HL-60 (cell line): ENCODE measurements at places on chromosomes 1 and 21.

GRCh38 chr1:154628121-154628405 lies 20.1 kb upstream of the ADAR start:
- no peak for DNase-seq

DNA sequence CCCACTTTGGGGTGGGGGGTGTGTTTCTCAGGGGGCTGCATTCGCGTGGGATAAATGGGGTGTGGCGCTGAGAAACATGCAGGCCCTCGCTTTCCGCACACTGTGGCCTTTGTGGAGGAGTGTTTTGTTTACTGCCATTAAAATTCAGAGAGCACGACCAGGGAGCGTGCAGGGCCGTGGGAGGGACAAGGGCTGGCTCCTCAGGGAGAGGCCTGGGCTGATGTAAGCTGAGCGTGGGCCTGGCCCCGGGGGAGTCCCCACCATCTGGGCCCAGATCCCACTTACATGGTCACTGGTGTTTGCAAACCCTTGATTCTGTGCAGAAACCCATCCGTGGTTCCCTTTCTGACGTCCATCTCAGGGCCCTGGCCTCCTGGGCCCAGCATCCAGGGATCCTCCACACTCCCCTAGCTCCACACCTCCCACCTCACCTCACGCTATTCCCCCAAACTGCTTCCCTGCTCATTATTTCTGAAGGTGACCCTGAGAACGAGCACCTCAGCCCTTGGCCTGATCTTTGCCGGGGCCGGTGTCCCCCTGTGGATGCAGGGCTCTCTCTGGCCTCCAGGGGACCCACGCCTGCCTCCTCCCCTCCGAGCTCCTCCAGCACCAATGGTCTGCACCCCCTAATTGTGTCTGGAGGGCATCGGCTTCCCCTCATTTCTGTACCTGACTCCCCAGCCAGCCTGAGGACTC lies 92.5 kb upstream of the SIM2 start:
- DNase-seq: no peak

DNA sequence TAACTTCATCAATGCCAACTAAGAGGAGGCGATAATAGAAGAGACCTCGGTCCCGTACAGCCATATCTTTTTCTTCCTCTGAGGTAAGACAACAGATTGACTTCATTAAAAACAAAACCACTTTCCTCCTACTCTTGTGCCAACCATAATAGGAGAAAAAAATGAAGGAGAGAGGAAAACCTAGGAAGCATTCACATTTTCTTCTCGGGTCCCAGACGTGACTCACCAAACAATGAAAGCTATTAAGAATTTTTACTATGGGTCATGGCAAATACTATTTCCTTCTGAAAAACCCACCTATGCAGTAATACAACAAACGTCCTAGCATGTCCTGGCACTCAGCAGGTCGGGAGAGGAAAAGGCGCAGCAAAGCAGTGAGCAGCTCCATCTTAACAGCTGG lies 8.6 kb upstream of the BCL2L15 start:
- no peak for DNase-seq

- no peak for DNase-seq
These were observed 36.5 kb downstream of the MCOLN2 start for GRCh38 chr1:84960371-84960770.

DNA sequence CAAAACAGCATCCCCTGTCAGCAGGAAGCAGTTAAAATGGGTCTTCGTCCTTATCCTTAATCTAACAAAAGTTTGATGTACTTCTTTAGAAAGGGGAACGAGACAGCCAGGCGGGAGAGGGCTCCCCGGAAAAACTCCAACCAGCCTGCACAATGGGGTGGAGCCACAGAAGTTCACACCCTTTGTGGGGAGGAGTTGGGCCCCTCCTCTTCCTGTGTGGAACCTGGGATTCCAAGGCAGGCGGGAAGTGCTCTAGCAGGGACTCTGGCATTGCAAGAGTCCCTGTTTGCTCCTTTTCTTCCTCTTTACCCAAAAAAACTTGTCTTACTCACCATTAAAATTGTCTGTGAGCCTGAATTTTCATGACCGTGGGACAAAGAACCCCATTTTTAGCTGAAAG lies 47.7 kb downstream of the FCRL5 start:
- DNase-seq: no peak

DNA sequence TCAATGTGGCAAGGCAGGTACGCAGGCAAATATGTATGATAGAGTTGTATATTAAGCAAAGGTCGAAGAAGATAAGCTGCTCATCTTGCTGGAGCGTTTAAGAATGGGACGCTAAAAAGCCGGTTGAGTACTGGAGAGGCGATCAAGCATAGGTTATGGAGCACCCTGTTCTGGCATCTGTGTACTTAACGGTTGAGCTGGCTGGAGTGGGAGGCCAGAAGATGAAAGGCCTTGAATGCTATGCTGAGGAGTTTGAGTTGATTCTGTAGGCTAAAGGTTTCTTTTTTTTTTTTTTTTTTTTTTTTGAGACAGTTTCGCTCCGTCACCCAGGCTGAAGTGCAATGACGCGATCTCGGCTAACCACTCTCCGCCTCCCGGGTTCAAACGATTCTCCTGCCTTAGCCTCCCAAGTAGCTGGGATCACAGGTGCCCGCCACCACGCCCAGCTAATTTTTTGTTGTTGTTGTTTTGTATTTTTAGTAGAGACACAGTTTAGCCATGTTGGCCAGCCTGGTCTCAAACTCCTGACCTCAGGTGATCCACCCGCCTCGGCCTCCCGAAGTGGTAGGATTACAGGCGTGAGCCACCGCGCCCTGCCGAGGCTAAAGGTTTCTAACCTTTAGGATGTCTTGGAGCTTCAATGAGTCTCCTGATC lies 850 bp upstream of the KHDC4 start:
- DNase-seq: no peak

GRCh38 chr1:204623365-204623893 lies 62.1 kb downstream of the LRRN2 start:
- no peak for DNase-seq

GRCh38 chr1:12578860-12579422 lies 39.1 kb downstream of the DHRS3 start:
- DNase-seq: no peak

- no peak for DNase-seq
These were observed 2.2 kb upstream of the CDC42BPA start for GRCh38 chr1:227320476-227320875.

GRCh38 chr1:232306269-232306961 lies 323.5 kb downstream of the SIPA1L2 start:
- DNase-seq: no peak
